Activated naive CD4-positive, alpha-beta T cell treated with anti-CD3 and anti-CD28 coated beads, Interleukin-2, amount 10 ng/mL, durations not matched to agents 7 days and 5 days (primary cell): ENCODE measurements at places on chromosomes 11 and 22.

GRCh38 chr11:67006029-67006884 lies 16.7 kb upstream of the SYT12 start:
- peak; percentile 34 for DNase-seq

DNA sequence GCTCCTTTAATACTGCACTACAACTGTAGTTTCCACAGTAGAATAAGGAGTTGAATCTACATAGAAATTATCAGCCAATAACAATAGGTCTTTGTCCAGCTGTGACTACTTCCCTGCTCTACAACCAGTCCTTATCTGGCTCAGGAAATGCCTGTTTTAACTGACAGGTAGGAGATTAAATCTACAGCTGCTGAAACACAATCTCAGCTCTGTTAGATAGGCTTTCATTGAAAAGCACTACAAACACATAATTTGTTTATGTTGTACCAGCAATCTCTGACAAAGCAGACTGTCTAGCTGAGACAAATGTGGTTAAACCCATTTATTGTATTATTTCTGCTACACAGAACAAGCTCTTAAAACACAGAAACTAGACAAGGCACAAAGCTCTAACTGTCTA lies 230.0 kb downstream of the SOX6 start:
- DNase-seq: no peak

- DNase-seq: no peak
Observed at GRCh38 chr11:91326280-91326679, 898.3 kb upstream of the FAT3 start.

DNA sequence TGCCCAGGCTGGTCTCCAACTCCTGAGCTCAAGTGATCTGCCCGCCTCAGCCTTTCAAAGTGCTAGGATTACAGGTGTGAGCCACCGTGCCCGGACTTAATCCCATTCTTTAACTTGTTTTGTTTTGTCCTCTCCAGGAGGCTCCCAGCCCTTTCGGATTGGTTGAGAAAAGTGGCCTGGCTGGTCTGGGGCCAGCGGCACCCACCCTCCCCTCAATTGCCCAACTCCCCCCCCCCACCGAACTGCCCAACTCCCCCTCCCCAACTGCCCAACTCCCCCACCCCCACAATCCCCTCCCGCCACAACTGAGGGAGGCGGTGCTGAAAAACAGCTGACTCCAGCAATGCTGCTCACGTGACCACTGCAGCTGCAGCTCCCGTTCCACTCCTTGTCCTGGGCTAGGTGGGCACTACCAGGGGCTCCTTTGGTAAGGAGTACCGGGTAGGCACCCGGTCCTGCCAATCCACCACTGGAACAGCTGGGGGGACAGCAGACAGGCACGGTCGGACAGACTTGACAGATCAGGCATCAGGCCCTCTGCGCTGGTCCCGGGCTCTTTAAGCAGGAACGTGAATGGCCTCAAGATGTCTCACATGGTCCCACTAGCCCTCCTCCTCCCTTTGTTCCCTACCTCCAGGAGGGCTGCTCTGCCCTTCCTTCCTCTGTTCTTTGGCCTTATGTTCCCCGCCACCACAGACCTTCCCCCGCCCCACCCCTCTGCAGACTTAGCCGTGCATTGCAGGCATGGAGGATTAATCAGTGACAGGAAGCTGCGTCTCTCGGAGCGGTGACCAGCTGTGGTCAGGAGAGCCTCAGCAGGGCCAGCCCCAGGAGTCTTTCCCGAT lies at the start of gene TCN2:
Gene TCN2 (plus strand): TSS at position 720 of the 845 bp plus-strand sequence. CDS start 158 bp downstream, outside the sequence.
- DNase-seq: peak; percentile 61

DNA sequence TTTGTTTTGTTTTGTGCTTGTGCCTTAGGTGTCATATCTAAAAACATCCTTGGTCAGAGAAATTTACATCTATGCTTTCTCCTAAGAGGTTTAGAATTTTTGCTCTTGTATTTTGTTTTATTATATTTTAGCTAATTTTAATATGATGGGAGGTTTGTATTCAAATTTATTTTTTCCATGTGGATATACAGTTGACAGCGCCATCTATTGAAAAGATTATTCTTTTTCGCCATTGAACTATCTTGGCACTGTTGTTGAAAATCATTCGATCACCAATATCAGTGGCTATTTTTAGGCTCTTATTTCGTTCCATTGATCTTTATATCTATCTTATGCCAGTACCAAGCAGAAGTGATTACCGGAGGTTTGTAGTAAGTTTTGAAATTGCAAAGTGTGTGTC lies 510.3 kb downstream of the BRD1 start:
- no peak for DNase-seq

- DNase-seq: peak; percentile 27
Observed at GRCh38 chr22:49230194-49230577, 597.5 kb downstream of the BRD1 start.

- DNase-seq: no peak
Observed at GRCh38 chr11:64144587-64145472, 21.1 kb downstream of the MACROD1 start.

DNA sequence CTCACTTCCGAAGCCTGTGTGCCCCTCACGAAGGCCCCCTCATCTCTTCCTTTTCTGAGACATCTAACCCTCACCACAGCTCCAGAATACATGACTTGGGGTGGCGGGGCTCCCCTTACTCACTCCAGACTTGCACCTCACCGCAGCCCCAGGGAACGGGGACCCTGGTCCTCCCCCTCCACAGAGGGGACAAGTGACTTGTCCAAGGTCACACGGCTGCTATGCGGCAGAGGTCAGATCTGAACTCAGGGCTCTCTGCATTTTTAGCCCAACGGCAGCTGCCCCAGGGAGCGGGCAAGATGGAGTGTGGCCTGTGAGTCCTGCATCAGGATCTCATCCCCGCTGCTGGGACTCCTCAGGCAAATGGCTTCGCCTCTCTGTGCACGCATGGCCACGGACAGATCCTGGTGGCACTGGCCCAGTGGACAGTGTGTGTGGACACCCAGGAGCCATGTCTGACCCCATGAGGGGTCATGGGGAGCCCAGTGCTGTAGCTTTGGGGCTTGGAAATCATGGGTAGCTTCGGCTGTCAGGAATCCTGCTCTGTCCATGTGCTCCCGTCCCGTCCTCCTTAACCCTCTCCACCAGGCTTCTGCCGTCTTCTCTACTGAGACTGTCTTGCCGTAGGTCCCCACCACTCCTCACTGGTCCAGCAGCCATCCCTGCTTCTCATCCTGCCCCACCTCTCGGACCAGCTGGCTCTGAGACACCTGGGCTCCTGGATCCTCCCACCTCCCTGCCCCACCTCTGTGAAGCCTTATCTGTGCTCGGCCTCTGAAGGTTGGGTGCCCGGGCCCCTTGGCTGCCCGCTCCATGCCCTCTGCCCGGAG lies 48.0 kb upstream of the CARS1 start:
- no peak for DNase-seq

- no peak for DNase-seq
Observed at GRCh38 chr11:10534316-10534715, 6.7 kb downstream of the RNF141 start.

DNA sequence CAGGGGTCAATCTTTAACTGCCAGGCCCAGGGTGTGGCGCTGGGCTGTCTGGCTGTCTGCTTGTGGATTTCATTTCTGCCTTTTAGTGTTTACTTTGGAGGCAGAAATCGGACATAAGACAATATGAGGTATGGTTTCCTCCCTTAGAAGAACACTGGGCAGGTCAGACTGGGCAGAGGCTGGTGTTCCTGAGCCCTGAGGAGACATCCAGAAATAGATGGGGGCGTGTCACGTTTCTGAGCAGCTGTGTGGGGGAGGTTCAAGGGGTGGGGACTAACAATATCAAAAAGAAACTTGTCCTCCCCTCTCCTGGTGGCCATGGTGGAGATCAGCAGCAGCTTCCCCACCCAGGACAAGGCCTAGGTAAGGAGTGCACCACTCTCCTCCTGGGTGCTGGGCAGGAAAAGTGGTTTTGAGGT lies at the start of gene ART1:
Gene ART1 (plus strand): TSS at position 312 of the 419 bp plus-strand sequence. CDS start 14,086 bp downstream, outside the sequence.
- no peak for DNase-seq

DNA sequence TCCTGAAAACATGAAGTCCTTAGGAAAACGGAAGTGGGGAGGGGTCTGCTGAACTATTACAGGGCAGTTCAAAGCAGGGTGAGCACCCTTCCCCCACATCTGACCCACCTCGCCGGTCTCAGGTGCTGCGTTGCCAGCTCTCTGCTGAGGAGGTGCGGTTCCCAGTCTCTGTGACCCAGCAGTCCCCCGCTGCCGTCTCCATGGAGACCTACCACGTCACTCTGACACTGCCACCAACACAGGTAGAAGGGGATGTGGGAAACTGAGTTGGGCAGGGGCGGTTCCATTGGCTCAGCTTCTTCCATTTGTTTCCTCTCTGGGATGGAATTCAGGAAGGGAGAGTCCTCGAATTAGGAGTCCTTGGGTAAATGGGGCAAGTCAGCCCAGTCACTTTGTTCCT lies 3.3 kb downstream of the C2CD2L start:
- no peak for DNase-seq

DNA sequence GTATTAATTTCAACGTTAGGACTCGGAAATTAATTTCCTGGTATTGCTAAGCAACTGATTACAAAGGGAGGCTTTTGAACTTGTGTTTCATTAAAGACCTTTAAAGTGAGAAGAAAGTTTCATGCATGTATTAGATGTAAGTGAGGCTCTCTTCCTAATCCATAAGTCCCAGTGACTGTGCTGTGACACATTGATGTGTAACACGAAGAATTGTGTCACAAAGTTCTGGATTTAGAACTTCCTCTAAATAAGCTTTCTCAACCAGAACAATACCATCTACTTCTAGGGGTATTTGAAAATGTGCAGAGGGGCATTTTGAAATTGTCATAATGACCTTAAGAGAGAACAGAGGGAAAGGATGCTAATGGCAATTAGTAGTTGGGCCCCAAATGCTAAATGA lies 14.4 kb downstream of the DCUN1D5 start:
- DNase-seq: no peak

DNA sequence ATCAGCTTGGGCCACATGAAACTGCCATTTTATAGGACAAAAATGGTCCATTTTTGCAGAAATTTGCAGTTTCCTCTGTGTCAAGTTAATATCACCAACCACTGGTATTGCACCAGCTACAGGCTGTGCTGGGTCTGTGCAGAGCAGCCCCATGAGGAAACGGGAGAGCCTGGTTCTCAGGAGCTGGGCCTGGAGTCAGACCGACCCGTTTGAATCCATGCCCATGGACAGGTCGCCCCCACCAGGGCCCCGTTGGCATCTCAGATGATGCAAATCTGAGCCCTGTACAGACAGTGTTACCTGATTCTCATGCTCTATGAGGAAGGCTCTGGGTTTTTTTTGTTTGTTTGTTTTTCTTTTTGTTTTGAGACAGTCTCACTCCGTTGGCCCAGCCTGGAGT lies 9.8 kb upstream of the SEC14L6 start:
- no peak for DNase-seq

- DNase-seq: no peak
Observed at GRCh38 chr11:129995163-129995562, 7.5 kb downstream of the PRDM10 start.

DNA sequence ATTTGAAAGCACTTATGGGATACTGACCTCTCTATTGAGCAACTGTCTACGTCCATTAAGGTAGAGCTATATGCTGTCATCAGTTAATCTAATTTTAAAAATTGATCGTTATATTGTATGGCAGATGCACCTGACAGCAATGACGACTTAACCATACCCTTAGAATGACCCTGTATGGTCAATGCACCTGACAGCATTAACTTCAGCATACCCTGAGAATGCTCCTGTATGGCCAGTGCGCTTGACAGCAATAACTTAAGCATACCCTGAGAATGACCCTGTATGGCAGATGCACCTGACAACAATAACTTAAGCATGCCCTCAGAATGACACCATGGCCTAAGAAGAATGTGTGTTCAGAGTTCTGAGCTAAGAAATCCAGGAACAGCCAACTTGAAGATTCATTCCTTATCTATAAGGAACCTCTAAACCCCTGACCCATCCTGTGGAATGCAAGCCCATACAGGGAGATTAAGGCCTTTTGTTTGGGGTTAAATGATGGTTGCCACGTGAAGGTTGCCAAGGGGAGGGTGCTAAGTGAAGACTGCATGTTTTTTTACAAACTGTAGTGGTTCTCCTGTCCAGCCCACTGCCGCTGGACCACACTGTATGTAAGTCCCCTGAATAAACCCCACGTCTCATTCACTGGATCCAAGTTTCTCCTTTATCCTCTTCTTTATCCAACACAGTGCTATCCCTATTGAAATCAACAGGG lies 138.3 kb downstream of the GUCY1A2 start:
- no peak for DNase-seq

GRCh38 chr11:123161376-123162030 lies 33.5 kb downstream of the CLMP start:
- DNase-seq: no peak

GRCh38 chr11:111378861-111379601 lies at the start of gene POU2AF1:
TSS of gene POU2AF1 (minus strand) at chr11:111379275. CDS start at chr11:111379177, 98 bp downstream.
- peak; percentile 89 for DNase-seq

- DNase-seq: no peak
Observed at GRCh38 chr22:23574371-23574811, 5.7 kb downstream of the IGLL1 start.

DNA sequence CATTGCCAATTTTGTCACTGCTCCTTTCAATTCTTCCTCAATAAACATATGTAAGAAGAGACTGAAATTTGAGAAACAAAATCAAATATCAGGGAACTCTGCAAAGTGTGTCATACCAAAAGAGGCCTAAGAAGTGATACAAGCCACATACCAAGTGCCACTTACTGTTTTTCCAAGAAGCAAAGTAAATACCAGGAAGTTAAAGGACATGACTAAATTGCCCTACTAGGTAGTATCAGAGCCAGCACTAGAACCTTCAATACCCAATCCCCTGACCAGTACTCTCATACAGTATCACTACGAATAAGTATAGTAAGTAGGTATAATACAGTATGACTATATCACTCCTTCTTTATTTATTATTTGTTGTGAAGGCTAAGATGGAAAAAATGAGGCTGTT lies 13.6 kb downstream of the MAML2 start:
- no peak for DNase-seq

GRCh38 chr22:19197997-19198865 lies 19.7 kb upstream of the SLC25A1 start:
- DNase-seq: no peak

GRCh38 chr11:83459798-83460197 lies 173.6 kb upstream of the CCDC90B start:
- DNase-seq: no peak

DNA sequence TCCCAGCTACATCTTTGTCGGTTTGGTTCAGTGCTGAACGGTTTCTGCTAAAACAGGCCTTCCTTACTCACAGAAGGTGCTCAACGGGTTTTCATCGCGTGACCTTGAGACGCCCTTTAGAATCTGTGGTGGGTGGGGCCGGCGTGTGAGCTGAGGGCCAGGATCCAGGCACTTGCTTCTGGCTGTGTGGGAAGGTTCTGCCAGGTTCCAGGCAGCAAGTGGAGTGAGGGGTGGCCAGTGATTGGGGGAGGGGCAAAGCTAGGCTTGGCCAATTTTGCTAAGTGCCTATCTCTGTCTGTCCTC lies 35.2 kb downstream of the KCNJ4 start:
- no peak for DNase-seq

DNA sequence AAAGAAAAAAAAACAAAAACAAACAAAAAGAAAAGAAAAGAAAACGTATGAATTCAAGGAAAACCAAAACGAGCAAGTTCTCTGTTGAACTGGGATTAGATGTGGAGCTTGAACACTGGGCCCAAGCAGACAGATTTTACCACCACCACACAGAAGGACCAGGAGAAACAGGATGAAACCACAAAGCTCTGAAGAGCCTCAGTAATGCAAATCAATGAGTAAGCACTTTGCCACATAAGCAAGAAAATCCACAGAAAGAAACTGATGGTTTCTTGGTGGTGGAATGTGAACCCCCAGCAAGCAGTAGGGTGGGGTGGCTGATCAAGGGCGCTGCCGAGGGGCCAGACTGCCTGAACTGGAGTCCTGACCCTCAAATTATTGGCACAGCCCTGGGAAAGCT lies 50.9 kb upstream of the NFRKB start:
- DNase-seq: no peak

GRCh38 chr11:65524741-65525545 lies at the start of gene SCYL1:
TSS of gene SCYL1 (plus strand) at chr11:65525083. CDS start at chr11:65525154, 71 bp downstream.
- DNase-seq: peak; percentile 81
